Chondrocyte (in vitro differentiated cells): ENCODE measurements at places on chromosomes 3 and 15.

- no peak for DNase-seq
Measured at GRCh38 chr3:194773771-194774455, 88.2 kb downstream of the FAM43A start.

GRCh38 chr3:178536211-178537079, at the start of gene KCNMB2:
Gene KCNMB2, plus strand, starts transcription at chr3:178536436.
- DNase-seq = no peak

GRCh38 chr3:99895703-99896441, 78.2 kb downstream of the CMSS1 start:
- DNase-seq = no peak

- no peak for DNase-seq
Measured at GRCh38 chr15:50865515-50866353, 42.7 kb upstream of the AP4E1 start.

GRCh38 chr3:15268033-15268631, 62.1 kb downstream of the CAPN7 start:
- no peak for DNase-seq

- DNase-seq = no peak
Measured at GRCh38 chr3:4744405-4745234, 234.6 kb upstream of the BHLHE40 start.

GRCh38 chr3:37708789-37709188, 152.9 kb upstream of the CTDSPL start:
- DNase-seq = no peak

DNA sequence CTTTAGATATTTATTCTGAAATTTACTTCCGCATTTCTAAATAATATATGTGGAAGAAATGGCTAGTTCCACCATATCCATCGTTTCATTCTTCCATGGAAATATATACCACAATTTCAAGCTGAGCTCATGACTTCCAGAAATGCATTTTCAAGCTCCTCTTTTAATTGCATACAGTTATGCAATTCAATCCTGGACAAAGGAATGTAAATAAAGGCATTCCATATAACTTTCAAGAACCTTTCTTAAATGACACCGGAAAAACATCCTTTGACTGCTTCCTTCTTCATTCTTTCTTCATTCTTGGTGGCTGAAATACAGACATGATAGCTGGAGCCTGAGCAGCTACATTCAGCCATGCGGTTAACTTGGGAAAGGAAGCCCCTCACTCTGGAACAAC, 185.2 kb upstream of the GADL1 start:
- DNase-seq = no peak

GRCh38 chr15:56187665-56188064, 56.0 kb downstream of the RFX7 start:
- no peak for DNase-seq

DNA sequence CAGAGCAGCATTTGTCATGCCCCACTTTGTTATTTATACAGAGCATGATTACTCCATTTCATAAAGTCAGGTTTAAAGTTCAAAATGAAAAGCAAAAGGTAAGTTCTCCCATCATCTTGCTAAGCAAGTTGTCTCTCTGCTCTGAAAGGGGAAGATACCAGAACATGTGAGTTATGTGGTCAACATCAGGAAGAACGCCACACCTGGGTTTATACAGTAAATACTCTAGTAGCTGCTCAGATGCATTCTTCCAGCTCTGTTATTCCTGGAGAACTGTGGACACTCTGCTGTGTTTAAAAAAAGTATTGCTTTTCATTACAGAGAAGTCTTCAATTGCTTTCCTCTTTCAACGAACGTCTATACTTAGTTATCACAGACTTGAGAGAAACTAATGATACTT, 145.7 kb downstream of the PLCL2 start:
- no peak for DNase-seq

DNA sequence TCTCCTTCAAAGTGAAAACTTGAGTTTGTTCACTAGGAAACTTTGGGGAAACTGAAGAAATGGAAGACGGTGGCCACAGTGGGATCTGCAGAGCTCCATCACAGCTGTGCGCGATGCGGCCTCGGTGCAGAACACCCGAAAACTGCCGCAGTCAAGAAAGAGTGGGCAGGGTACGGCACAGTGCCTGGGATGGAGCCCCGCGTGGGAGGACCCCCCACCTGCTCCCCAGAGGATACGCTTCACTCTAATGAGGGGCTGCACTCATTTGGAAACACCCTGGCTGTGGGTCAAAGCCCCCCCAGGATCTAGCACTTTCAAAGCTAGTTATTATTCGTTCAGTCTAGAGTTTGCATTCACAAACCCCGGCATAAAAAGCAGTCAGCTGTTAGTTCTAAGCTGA, 9.5 kb downstream of the ADAMTS17 start:
- DNase-seq = peak; percentile 68

DNA sequence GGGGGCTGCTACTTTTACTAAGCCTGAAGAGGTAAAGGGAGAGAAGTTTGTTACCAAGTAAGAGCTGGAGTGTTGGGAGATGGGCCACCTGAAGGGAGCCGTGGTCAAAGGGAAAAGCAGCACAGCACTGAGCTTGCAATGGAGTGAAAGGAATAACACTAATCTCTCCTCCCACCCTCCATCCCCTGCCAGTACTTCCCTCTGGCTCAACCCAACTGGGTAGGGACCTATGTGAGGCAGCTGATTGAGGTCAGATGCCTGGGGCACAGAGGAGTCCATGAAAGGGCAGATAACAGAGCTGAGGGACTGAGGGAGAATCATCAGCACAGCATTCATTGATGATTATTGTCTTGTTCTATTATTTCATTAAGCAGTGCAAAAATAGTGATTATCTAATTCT, 212.4 kb upstream of the TBC1D5 start:
- no peak for DNase-seq

- no peak for DNase-seq
Measured at GRCh38 chr15:38062696-38063095, 128.3 kb downstream of the TMCO5A start.

DNA sequence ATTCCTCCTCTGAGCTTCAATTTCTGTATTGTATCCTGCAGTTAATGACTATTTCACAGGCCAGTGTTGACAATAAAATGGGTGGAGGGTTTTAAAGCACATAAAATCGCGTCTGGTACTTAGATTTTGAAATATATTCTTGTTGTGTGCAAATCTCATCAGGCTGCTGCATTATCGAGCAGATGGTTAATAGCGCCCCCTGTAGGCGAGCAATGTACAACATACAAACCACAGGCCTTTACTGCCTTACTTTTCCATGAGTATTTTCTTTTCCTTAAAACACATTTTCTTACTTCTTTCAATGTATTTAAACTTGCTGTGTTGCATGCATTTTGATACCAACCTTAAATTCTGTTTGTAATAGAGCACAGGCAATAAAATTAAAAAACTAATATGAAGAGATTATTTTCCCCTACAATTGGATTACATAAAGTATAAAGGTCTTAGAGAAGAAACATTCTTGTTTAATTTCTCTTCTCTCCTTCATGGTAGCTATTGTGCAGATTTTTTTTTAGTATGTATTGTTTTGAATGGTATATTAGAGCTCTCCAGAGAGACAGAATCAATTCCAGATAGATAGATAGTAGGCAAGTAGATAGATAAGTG, 608.4 kb downstream of the CADM2 start:
- no peak for DNase-seq
